Endodermal cell (in vitro differentiated cells): ENCODE measurements at places on chromosomes 13 and 19.

DNA sequence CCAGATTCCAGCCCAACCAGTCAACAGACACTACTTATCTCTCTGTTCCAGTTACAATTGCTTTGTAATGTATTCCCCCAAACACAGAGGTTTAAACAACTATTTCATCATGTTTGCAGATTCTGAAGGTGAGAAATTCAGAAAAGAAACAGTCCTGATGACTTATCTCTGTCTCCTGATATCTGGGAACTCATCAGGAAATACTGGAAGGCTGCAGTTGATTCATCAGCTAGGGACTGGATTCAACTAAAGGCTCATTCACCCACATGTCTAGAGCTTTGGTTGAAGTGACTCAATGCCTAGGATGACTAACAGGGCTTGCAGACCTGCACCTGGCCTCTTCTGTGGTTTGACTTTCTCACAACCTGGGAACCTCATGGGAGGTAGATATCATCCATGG is 56.6 kb upstream of the GPC6 start:
- DNase-seq: no peak

DNA sequence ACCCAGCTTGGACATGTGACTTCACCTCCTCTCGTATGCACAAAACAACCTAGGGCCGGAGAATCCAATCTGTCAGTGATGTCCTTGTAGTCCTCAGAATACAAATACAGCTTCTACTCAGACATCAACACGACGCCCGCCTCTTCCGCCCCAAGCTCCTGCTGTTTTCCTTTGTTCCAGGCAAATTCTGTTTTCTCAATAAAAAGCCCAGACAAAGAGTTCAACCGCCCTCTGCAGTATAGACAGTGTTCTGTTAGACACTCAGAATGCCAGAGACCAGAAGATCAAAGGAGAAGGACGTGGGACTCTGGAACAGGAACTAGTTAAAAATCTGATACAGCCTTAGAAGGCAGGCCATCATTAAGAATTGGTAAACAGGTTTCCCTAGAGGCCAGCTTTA is 42.0 kb upstream of the GGACT start:
- no peak for DNase-seq

- DNase-seq: no peak
These were observed 24.7 kb downstream of the KEAP1 start for GRCh38 chr19:10478476-10478875.

GRCh38 chr13:101576977-101577376 is 124.5 kb downstream of the ITGBL1 start:
- no peak for DNase-seq

DNA sequence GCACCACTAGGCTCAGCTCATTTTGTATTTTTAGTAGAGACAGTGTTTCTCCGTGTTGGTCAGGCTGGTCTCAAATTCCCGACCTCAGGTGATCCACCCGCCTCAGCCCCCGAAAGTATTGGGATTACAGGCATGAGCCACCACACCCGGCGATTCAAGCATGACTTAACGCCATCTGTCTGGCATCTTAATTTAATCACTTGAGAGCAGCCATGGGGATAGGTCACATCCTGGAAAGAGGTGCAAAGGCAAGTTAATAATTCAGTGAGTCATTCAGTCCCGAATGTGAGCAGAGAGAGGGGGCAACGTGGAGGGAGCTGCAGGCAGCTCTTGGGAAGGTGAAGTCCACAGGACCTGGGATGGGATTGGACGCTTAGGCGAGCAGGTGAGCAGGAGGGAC is 31.7 kb upstream of the USP29 start:
- no peak for DNase-seq

DNA sequence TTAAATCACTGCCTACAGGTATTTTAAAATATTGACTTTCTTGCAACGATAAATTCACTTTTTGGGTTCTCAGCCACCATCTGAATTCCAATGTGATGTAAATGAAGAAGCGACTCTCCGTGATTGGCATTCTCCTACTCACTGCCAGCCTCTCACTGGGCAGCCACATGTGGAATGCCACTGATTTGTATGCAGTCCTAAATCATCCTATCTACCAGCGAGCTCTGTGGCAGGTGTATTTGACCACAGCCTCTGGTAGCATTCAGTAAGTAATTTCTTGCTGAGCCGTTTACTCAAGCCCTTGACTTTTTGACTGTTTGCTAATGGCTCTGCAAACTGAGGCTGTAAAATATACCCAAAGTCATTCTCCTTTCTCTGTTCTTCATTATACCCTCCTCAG is 559.0 kb upstream of the SLC10A2 start:
- no peak for DNase-seq

- DNase-seq: no peak
These were observed 396.5 kb downstream of the IRS2 start for GRCh38 chr13:109389892-109390345.

- DNase-seq: no peak
These were observed 7.8 kb downstream of the ZBTB7A start for GRCh38 chr19:4058693-4059452.

DNA sequence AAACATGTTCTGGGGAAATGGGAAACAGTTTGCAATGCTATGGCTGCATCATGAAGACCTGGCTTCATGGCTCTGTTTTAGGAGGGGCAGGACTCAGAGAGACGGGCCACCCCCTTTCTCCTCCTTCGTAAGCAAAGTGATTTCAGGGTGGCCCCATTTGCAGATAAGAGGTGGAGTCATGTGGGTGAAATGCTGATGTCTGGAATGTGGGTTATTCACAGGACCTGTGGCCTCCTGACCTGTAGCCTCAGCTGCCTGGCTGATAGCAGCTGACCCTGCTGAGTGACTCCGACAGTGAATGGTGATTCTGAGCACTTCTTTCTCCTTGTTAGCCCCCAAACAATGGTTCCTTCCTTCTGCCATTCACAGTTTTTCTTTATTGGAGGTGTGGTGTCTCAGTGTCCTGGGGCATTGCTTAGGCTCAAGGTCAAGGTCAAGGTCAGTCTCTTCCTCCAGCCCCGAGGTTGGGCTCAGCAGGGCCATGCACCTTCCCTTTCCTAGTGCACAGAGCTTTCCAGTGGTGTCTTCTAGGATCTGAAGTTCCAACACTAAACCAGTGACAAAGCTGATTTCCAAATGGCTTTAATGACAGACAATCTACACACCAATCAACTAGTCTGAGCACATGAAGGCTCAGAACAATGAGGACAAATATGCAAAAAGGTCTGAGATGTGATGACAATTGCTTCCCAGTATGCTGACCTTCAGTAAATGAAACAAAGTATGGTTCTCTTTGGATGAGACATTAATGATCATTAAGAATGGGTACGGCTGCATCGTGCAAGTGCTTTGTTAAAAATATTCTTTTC is 49.6 kb upstream of the ANKRD10 start:
- DNase-seq: no peak

DNA sequence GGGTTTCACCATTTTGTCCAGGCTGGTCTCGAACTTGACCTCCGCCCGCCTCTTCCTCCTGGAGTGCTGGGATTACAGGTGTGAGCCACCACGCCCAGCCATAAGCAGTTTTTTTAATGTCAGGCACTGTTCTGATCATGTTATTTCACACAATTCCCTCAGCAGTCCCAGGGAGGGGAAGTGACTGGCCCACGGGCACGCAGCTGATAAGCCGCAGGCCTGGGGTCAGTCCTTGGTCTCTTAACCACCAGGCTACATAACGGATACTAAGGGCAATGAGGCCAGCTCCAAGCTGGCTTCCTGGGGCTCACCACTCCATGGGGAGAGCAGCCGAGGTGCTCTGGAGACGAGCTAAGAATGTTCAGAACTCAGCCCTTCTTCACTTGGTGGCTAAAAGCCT is 13.5 kb downstream of the BRSK1 start:
- no peak for DNase-seq

- DNase-seq: no peak
These were observed 65.1 kb downstream of the SIAH3 start for GRCh38 chr13:45786293-45786920.

GRCh38 chr13:33994198-33994597 is 176.2 kb downstream of the RFC3 start:
- no peak for DNase-seq
